Left kidney (tissue), 8 donors: ENCODE measurements at places on chromosomes 1 and 21. TPM values are rescaled to one million over a fixed set of nuclear protein-coding genes. Genes with fewer than 3 reads are reported as not detected.

GRCh38 chr1:197438010-197438790 is 170.1 kb downstream of the CRB1 start:
- DNase-seq, result peak; percentile 14

GRCh38 chr1:201503397-201504176 is 3.3 kb downstream of the CSRP1 start:
- DNase-seq, result peak; percentile 91

- no peak for DNase-seq
These were observed 45.3 kb upstream of the EDN2 start for GRCh38 chr1:41529621-41530395.

GRCh38 chr1:181930187-181930586 is 131.3 kb downstream of the ZNF648 start:
- no peak for DNase-seq

HSF2BP gene
- polyA plus RNA-seq, result 3.0 TPM

DNA sequence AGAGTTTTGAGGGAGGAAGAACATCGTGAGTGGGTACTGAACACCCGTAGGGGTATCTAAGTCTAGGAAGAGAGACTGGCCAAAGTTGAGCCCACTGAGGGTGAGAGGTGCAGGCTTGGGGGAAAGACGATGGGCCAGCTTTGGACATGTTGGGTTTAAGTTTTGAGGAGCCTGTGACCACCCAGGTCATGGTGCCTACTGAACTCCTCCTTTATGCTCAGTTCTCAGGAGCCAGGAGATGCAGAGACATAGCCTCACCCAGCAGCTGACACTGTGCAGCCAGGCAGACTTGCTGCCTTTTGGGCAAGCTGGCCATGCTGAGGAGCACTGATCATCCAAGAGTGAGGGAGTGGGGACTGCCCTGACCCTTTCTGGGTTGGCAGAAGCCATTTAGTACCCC is 72.3 kb downstream of the TNR start:
- no peak for DNase-seq

MMP23B gene
- 14.9 TPM for polyA plus RNA-seq
